ENCODE measurements at places on chromosomes 11 and 22. TPM values are rescaled to one million over a fixed set of nuclear protein-coding genes. Genes with fewer than 3 reads are reported as not detected.
A peak's percentile ranks its signal among the peaks of the same experiment; 100 is the strongest.

TMEM151A gene
- total RNA-seq, result 19.2 TPM

GGT1 gene
- 3.1 TPM for total RNA-seq

GLB1L3 gene
- 0.83 TPM for total RNA-seq

PI4KA gene
- total RNA-seq, result 165 TPM

POU2AF2 gene
- total RNA-seq, result not detected

PARVA gene
- total RNA-seq, result 15.0 TPM

PRAME gene
- 1.9 TPM for total RNA-seq

MAJIN gene
- total RNA-seq, result not detected

ARHGAP42 gene
- 21.4 TPM for total RNA-seq

SYT7 gene
- total RNA-seq, result 93.6 TPM

TESMIN gene
- total RNA-seq, result 3.8 TPM

C1QTNF4 gene
- total RNA-seq, result 7.0 TPM

OR52I1 gene
- 0.27 TPM for total RNA-seq

NCR3LG1 gene
- total RNA-seq, result 0.51 TPM

DEUP1 gene
- not detected for total RNA-seq

DNA sequence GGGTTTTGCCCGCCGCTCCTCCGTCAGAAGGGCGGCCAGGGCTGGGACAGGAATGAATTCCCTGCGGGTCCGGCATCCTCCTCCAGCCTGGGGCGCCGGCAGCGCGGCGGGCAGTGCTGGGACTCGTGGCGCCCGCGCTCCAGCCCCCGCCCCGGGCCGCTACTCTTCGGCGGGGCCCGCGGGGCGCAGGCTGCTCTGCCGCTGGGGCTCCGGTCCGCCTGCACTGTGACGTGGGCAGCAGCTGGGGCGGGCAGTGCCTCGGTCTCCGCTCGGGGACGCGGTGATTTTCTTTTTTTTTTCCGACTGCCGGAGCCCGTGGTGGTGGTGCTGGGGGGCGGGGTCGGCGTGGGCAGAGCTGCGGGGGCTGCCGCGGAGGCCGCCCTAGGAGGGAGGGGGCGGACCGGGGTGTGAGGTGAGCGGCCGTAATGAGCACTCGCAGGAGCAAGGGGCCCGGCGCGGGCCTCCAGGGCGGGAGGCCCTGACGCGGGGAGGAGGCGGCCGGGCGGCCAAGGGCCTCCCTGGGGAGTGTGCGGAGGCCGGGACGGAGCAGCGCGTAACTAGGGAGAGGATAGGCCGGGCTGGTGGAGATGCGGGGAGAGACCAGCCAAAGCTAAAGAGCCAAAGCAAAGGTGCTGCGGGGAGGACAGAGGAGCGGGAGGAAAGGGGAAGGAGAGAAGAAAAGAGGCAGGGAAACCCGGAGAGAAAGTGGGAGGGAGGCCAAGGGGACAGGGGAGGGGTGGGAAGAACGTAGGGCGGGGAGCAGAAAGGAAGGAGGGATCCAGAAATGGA, 73.3 kb upstream of the ZBED5 start:
- peak; percentile 71 for DNase-seq

DNA sequence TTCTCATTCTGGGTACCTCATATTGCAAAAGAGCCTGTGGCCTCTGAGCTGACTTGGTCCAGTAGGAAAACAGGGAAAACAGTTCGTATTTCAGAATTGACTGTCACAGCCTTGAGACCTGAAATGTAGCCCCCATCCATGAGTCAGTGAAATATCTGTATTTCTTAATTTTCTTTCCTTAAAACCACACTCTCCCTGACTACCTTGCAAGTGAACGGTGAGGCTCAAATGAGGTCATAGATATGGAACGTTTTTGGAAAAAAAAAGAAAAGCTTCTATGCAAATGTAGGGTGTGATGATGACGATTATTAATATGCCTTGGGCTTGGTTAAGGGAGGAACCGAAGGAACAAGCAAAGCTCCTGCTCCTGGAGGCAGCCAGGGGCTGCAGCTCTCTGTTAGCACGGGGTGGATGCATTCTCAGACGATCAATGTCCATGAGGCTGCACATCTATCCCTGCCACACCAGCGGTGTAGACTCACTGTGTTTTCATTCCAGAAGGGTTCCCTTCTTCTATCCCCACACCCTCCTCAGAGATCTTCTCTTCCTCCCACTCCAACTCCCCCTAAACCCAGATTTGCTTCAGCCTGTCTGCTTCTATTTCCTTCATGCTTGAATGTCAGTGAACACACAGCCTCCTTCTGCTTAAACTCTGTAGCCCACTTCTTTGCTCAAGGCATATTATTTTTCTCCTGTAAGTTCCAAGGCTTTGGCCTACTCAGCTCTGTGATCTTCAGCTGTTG, 29.2 kb upstream of the SCN3B start:
- DNase-seq, result no peak

- DNase-seq, result no peak
Observed at GRCh38 chr11:87603887-87604286, 566.2 kb downstream of the TMEM135 start.

DNA sequence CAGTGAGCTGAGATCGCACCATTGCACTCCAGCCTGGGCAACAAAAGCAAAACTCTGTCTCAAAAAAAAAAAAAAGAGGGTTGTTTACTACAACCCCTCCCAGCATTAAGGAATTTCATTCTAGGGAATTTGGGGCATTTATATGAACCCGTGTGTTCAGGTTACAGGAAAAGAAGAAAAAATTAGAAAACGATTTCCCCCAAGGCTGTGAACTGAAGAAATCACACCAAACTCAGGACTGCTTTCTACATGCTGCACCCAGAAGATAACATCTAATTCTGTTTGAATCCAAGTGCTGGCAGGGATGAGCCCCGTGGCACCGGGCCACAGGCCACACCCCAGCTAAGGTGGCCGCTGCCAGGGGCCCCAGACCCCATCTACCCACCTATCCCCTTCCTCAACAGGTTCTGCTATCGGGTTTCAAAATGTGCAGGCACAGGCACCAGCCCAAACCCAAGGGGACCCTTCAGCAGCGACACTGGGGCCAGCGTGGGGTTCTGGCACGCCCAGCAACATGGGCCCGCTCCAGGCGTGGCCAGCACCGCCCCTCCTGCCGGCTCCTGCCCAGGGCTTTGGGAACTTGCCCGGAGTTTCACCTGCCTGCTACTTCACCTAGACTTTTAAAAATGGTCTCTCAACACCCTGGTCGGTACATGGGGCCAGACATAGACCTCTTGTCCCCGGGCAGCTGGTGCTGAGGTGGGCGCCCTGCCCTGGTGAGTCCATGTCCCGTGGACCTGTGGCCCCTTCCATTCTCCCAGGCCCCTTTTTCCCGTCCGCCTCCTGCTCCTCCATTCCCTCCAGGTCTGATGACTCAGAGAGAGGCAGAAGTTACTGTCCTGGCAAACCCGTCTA, 11.8 kb downstream of the CELSR1 start:
- DNase-seq, result no peak

DNA sequence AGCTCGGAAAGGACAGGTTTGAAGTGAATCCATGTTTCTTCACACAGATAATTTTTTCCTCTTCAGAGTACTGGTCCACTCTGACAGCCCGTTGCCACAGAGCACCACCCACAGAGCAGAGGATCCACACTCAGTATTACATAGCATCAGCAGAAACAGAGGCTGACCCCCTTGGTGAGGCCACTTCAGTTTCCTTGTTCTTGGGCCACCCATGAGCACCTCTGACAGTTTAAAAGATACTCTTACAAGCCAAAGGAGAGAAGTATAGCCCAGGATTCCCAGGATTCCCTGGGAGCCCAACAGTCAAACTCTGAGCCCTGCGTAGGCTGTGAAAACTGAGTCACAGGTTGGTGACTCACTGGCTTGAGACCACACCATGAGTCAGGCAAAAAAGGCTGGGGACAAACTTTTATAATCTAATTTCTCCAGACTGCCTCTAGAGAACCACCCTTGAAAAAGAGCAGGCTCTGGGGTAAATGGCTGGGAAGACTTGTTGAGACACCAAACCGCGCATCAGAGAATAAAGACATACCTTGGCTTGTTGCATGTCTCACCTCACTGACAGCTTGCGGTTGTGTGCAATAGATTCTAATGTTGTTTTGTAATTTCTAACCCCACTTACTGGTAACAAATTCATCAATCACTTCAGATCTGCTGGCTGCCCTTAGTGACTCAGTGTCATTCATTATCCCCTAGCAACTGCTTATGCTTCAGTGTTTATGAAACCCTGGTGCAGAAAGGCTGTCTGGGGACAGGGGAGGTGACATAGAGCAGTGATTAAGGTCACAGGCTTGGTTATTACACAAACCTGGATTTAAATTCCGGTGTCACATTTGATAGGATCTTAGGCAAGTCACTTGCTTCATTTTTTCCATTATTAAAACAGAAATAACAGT, 56.9 kb upstream of the PRSS23 start:
- no peak for DNase-seq

- no peak for DNase-seq
Observed at GRCh38 chr11:44825058-44825785, 98.5 kb downstream of the TSPAN18 start.

GRCh38 chr22:42560381-42560780, 6.6 kb downstream of the SERHL2 start:
- no peak for DNase-seq

GRCh38 chr11:35237860-35238715, 99.1 kb downstream of the CD44 start:
- peak; percentile 41 for DNase-seq

DNA sequence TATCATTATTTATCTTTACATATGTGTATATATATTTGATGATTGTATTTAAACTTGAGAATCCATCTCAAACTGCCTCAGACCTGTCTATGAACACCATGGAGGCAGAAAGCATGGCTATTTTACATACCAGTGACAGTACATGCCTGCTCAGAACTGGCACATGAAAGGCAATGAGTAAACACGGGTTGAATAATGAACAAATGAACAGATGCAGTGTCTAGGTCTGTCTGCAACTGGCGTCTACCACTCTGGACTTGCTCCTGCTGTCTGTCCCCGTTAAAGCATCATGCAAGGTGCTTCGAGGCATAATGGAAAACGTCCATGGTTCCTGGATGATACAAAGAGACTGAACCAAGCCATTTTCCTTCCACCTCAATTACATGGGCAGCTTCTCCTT, 271.6 kb upstream of the NARS2 start:
- no peak for DNase-seq

- DNase-seq, result no peak
Observed at GRCh38 chr11:20249796-20250195, 89.5 kb upstream of the DBX1 start.

DNA sequence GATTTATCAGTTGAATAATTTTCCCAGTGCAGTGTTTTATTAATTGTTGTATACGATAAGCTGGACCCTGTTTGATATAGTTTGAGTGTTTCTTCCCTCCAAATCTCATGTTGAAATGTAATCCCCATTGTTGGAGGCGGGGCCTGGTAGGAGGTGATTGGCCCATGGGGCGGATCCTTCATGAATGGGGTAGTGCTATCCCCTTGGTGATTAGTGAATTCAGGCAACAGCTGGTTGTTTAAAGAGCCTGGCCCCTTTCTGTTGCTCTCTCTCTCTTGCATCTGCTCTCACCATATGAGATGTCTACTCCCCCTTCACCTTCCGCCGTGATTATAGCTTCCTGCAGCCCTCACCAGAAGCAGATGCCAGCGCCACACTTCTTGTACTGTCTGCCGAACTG, 1.5 kb downstream of the OR5A1 start:
- DNase-seq, result no peak

DNA sequence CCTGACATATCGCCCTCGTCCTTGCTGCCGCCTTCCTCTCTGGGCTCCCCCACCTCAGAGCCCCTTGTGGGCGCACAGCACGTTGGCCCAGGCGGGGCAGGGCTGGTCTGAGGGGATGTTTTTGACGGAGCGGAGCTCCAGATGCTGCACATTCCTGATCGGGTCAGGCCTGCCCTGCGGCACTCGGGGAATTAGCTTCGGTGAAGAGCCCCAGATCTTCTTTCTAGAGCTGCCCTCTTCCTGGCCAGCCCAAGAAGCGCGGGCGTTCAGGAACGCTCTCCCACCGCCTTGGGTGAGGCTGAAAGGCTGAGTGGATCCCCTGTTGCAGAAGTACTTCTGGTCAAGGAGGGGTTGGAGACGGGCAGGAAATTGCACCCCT, 12.1 kb downstream of the YPEL4 start:
- DNase-seq, result peak; percentile 59

- DNase-seq, result no peak
Observed at GRCh38 chr11:65366340-65366773, 11.8 kb downstream of the TIGD3 start.

DNA sequence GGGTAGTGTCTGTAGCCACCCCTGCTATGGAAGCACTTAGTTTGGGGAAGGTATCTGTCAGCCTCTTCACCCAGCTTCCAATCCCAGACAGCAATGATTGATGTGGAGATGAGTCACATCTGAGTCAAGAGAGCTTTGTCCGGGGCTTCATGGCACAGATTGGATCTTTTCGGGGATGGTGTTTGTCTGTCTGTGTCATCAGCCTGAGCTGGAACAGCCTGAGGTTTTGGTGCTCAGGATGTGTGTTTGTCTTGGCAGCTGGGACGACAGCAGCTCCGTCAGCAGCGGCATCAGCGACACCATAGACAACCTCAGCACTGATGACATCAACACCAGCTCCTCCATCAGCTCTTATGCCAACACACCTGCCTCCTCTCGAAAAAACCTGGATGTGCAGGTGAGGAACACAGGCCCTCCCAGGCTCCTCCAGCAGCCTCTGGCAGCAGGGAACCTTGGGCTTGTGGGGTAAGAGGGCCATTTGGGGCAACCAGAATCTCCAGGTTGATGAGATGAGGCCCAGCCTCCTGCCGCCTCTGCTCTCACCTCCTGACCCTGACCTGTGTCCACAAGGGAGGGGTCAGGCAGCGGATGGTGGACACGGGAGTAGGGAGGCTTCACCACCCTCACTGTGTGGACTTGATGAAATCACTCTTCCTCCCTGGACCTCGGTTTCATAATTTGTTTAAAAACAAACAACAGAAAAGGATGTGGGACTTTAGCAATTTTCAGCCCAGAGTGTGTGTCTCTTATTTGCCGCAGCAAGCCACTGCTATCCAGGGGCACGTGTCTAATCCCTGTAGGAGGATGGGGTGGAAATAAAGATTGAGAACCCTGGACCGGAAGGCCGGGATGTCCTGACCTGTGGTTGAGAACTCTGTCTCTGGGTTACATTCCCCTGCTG, 124.3 kb downstream of the DBX1 start:
- no peak for DNase-seq

- no peak for DNase-seq
Observed at GRCh38 chr11:107217444-107217843, 199.2 kb upstream of the GUCY1A2 start.

GRCh38 chr11:74196781-74197486, 25.8 kb downstream of the PPME1 start:
- DNase-seq, result no peak

All from glutamatergic neuron (in vitro differentiated cells).